ENCODE measurements at places on chromosomes 2 and 18.

DNA sequence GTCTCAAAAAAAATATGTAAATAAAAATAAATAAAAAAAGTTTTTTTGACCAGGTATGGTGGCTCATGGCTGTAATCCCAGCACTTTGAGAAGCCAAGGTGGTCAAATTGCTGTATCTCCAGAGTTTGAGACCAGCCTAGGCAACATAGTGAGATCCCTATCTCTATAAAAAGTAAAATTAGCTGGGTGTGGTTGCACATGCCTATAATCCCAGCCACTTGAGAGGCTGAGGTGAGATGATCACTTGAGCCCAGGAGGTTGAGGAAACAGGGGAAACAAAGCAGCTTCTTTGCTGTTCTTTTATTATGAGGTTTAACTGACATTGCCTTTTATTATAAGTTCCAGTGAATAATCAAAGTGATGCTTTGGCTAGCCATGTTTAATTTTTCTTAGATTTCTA, 25.0 kb downstream of the ACTR2 start:
- DNase-seq = no peak

DNA sequence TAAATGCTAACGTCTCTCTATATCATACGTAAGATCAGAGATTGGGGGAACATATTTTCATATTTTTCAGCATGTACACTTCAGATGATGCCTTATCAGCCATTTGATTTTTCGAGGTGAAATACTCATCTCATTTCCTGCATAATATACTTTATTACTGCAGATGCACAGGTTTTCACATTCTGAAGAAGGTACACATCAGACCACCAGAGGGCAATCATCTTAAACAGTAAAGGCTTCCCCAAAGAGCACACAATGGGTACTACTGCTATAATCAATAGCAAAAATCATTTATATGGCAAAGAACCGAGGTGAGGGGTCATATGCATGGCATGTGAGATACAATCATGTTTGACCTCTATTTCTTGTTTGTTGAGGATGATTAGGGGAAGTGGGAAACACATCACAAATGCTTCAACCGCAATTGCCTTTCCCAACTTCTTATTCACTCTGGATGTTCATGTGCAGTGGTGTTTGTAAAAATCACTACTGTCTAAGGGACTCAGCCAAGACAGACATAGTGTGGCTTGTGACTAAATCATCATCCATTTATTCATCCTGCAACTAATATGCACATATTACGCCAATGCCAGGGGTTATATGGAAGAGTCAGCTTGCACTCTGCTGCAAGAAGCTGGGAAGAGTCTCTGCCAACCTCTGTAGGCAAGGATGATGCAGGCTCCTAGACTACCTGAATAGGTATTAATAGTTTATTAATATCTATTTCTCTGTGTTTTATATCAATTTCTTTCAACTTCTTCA, 118.7 kb downstream of the EPB41L3 start:
- no peak for DNase-seq

- no peak for DNase-seq
Measured at GRCh38 chr18:61893309-61893970, 633 bp upstream of the RNF152 start.

GRCh38 chr18:49193897-49194296, 243.1 kb upstream of the SMAD7 start:
- DNase-seq = no peak

GRCh38 chr2:197108758-197109157, 182.3 kb upstream of the PGAP1 start:
- DNase-seq = no peak

DNA sequence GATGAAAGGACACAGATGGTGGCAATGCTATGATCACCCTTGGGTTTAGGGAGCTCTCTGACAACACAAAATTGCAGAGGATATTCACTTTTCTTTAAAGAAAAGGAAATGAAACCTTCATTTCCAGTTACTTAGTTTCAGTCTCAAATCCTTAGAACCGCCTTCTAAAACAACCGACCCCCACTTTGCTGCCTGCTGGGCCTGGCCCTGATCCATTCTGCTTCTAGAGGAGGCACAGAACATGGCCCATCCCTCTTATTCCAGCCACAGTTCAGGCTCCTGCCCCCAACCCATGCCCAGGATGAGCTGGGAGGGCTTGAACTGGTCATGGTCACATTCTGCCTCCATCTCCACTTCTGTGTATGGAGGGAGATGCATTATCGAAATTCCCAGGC, 311.6 kb downstream of the EN1 start:
- no peak for DNase-seq

- DNase-seq = no peak
Measured at GRCh38 chr18:22207021-22207758, 37.8 kb downstream of the GATA6 start.

DNA sequence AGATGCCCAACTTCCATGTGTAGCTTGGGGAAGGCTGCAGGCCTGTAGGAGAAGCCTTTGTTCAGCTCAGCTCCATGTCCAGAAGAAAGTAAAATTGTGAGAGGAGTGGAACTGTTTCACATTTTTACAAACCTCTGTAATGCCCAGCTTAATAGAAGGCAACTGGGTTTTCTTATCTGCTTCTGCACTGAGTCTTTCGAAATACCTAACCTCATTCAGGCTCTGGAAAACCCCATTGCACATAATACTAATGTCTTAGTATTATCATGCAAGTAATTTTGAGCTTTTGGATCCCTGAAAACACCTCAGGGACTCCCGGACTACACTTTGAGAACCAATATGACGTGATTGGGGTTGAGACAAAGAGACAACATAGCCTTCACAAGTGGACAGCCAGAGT, 5.8 kb downstream of the SMIM21 start:
- no peak for DNase-seq

GRCh38 chr2:232488721-232489300, 1.2 kb upstream of the ECEL1 start:
- no peak for DNase-seq

DNA sequence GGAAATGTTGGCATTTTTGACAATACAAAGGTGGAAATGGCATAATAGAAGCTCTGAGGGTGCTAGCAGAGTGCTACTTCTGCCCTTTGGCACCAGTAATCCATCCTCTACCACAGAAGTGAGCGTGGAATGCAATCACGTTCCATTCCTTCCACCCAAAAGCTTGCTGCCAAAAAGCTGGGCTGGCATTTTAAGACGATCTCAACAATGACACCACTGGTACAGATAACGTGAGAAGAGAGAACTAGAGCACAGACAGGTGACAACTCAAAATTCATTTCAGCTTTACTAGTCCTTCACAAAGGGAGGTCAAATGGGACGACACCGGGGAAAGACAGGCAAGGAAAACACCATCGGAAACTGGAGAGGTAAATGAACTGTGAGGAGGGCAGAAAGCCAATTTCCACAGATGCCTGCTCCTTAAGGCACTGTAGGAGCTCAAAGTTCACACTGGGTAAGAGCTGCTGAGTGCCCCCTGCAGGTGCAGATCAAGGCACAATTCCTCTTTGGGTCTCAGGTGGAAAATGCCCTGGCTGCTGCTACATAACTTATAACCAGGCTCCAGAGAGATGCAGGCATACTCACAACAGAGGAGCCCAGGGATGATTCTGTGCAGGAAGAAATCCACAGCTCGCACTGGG, 50.7 kb upstream of the RNU4ATAC start:
- DNase-seq = no peak

Data from stimulated activated CD4-positive, alpha-beta T cell treated with anti-CD3 and anti-CD28 coated beads, TNF-alpha, amount 100 ng/mL, for 24 hours (primary cell).